ENCODE measurements at places on chromosomes 3 and 15.

GRCh38 chr3:183515968-183516851 is 39.3 kb downstream of the KLHL6 start:
- DNase-seq: no peak

GRCh38 chr3:14297784-14298236 is 104.6 kb upstream of the SLC6A6 start:
- no peak for DNase-seq

DNA sequence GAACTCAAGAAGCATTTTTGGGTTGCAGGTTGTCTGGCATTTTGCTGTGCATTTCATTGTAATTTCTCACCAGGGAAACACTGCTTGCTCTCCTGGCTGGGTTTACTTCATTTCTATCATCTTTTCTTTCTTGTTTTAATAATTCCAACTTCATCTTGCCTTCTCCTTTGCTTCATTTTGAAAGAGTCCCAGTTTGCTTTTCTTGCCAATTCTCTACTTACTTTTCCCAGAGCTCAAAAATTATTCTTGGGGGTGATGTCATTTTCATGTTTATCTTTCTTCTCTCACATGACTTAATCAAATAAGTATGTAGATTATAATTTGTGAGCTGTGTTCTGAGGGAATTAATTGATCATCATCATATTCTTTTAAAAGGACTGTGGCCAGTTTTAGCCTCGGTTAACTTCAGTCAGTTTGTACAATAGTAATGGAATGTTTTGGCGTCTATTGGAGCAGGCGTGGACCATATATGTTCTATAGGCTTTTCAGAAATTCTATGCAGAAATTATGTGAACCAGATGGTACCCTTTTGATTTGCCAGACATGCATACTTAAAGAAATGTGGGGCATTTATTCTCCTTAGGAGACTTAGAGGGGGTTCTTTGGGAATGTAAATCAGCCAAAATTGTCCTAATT is 30.1 kb downstream of the SH3GL3 start:
- DNase-seq: no peak

DNA sequence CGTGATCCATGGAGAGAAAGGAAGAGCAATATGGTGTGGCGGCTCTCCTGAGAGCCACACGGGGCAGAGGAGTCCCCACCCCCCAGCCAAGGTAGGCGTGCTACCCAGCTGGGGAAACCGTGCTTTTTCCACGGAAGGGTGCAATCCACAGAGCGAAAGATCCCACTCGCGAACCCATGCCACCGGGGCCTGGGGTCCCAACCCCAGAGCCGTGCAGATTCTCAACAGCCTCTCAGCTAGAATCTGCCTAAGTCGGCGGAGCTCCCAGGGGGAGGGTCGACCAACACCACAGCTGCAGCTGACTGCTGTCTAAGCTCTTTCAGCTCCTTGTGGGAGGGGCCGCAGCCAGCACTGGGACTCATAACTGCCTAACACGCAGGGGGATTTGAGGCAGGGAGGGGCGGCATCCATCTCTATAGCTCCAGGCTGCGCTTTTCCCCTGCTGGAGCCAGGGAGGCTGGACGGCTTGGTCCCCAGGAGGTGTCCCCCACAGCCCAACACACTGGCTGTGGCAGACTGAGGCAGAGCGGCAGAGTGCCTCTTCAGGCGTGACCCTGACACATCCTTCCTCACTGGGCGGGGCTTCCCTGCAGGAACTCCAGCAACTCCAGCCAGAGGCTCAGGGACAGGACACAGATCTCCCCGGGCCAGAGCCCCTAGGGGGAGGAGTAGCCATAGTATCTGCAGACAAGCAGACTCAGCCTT is 107.6 kb upstream of the ZBTB20 start:
- DNase-seq: no peak

DNA sequence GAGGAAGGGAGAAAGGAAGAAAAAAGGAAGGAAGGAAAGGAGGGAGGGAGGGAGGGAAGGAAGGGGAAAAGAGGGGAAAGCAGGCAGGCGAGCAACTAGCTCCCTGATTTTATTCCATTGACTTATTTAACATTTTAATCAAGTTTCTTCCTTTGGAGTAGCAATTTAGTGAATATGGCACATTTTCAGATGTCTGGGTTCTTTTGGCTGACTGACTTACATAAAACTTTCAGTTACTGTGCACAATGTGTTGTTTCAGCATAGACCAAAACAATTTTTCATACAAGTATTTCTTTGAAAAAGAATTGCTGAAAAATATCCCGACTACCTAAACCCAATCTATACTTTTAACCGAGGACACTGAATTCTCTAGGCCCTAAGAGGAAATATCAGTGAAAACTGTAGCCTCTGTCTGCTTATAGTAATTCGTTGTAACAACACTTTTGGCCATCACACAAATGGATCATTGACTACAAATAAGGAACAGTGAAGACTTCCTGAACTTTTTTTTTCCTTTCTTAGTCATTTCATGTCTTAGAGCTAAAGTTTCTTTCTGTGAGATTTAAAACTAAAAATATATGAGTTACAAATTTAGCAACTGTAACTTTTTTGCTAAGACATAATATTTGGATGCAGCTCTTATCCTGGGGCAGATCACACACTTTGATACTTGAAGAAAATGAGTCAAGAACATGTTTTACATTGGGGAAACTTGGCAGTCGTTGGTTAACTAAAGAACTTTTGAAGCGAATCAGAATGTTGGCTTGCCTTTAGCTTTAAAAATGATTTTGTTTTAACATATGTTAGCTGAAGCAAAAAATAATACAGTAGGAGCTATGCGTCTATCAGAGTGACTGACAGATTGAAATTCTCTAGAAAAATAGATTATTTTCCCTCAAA is 79.6 kb downstream of the SOX2 start:
- no peak for DNase-seq

DNA sequence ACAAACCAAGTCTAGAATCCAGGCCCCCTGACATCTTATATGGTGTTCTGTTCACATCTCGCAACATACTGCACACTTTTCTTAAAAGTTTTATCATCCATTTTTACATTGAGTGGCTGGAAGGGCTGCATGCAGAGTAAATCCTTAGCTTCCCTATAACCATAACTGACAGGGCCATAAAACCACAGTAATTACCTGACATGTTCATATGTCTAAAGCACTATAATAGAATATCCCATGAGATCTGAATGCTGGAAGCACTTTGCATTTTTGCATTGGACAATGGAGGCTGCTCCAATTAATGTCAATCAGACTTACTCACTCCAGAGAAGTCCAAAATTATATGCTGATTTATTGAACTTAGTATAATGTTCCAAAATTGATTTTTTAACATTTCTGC is 86.6 kb upstream of the HES1 start:
- DNase-seq: no peak
